ENCODE measurements at places on chromosomes 12 and 14.
A peak's percentile ranks its signal among the peaks of the same experiment; 100 is the strongest.

DNA sequence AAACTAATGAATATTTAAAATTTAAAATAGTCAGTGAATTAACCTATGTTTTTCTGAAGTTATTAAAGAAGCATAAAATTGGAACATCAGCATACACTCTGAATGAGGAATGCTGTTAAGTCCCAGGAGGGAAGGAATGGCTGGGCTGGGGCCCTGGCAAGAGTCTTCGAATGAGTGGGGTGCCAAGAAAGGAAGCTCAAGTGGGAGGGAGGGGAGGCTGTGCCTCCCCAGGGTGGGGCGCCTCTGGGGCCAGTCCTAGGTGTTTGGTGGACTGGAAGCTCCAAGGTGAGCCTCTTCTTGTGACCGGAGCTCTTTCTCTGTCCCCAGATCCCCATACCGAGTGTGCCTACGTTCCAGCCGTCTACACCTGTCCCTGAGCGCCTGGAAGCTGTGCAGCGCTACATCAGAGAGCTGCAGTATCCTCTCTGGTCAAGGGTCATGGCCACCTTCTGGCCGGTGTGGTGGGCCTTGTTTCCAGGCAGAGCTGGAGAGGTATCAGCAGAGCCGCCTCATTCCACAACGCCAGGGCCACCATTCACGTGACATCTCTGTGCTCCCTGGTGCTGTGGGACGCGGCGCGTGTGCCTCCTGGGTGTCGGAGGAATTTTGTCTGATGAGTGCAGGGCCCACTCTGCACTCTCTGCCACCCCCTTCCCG lies 8.5 kb downstream of the VASH1 start:
- peak; percentile 38 for DNase-seq

DNA sequence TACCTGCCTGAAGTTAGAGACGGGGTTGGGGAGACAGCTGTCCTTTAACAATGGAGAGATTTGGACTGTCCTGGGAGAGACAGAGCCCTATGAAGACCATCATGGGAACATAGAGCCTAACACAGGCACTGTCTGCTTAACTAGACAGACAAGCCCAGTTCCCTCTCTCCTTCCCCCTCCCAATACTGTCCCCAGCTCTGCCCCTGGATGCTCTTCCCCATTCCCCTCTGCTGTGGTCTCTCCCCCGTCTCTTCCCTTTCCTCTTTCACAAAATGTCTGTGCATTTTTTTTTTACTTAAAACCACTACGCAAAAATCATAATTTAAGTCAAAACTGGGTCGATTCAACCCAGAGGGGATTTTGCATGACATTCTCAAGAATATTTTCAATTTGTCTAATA lies 232.9 kb downstream of the CHST11 start:
- no peak for DNase-seq

GRCh38 chr12:32062881-32063280 lies 43.8 kb upstream of the BICD1 start:
- no peak for DNase-seq

DNA sequence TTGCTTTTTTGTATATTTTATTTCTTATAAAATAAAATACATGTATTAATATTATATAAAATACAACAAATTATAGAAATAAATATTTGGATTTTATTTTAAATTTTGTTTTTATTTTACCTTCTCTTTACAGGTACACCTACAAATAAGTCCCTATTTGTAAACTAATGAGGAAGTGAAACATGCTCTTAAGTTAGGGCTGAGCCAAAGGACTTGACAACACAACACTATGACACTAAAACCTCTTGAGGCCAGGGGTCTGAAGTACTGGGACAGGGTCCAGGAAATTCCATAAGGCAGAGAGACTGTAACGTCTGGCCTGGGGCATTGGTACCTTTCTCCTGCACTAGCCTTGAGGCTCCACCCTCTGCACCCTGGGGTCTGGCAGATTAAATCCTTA lies 293.2 kb downstream of the FOXN3 start:
- no peak for DNase-seq

DNA sequence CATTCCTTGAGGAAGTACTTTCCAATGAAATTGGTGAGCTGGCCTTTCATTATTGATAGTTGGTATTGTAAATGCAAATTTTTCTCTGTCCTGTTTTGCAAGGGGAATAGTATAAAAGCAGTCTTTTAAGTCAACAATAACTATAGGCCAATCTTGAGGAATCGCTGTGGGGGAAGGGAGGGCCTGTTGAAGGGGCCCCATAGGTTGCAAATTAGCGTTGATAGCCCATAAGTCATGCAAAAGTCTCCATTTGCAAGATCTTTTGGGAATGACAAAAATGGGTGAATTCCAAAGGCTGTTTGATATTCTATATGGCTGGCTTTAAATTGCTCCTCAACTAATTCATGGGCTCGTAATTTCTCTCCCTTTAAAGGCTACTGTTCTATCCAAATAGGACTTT lies 143.6 kb downstream of the TMEM117 start:
- DNase-seq = no peak

GRCh38 chr12:86228656-86229055 lies 27.5 kb downstream of the MGAT4C start:
- no peak for DNase-seq

GRCh38 chr14:87522575-87522974 lies 470.4 kb downstream of the GALC start:
- DNase-seq = no peak

DNA sequence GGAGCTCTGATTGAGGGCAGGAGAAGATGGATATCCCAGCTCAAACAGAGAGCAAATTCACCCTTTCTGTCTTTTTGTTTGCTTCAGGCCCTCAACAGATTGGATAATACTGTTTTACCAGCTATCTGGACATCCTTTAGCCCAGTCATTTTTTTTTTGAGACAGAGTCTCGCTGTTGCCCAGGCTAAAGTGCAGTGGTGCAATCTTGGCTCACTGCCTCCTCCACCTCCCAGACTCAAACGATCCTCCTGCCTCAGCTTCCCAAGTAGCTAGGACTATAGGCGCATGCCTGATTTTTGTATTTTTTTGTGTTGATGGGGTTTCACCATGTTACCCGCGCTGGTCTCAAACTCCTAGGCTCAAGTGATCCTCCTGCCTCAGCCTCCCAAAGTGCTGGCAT lies 40.8 kb downstream of the ARF6 start:
- peak; percentile 11 for DNase-seq

- no peak for DNase-seq
Observed at GRCh38 chr12:117890644-117891043, 78.1 kb downstream of the KSR2 start.

DNA sequence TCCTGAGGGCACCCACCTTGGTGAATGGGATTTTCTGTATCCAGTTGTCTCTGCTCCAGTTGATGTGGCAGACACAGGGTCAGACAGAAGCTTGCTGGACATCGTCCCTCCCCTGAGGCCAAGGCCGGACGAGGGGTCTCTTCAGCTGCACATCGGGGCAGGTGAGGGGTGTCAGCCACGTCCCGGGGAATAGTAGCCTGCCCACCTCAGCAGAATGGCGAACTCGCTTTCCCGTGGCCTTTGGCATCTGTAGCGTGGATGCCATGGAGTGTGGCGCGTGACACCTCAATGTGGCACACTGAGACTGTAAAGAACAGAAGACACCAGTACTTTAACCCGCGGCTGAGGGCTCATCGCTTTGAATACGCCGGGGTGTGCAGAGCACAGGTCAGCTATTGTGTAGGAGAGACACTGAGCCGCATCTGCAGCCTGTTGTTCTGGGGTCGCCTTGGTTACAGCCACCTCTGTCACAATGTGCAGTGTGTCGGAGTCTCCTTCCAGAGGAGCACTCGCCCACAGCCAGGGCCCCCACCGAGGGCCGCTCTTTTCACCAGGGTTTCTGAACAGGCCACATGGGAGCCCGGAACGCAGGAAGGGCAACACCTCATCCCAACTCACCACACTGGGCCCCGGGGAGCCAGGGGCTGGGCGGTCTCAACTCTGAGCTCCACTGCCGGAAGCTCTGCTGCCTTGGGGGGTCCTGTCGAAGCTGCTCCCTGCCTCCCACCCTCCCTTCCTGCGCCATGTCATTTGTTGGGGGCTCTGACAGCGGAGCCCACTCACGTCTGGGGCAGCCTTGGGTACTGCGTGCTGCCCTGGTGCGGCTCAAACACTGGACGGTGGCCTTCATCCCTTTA lies 77.0 kb downstream of the ADGRD1 start:
- no peak for DNase-seq

All from activated CD8-positive, alpha-beta memory T cell treated with anti-CD3 and anti-CD28 coated beads for 24 hours (primary cell).